NCI-H748 treated with DMSO at 0.1 percent for 48 hours (cell line): ENCODE measurements at places on chromosomes 11 and 22.

GRCh38 chr22:20177217-20177911 is 26.5 kb upstream of the CCDC188 start:
- DNase-seq = no peak

DNA sequence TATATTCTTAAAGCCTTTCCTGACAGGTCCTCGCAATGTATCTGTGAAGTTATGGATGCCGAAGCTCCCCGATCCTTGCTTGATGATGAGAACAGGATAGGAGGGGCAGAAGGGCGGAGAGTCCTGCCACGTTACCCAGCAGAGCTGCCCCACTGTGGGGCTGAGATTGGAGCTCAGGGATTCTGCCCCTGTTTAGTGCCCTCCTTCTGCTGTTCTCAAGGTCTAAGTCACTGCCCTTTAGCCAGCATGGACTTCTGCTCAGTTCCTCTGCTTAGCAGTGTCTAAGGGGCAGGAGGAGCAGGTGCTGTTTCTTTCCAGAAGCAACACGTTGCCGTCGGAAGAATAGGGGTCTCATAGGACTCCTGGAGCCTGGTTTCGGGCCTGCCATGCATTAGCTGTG is 164.2 kb upstream of the B3GAT1 start:
- no peak for DNase-seq

GRCh38 chr11:111836721-111837120 is 34.7 kb downstream of the ALG9 start:
- no peak for DNase-seq

DNA sequence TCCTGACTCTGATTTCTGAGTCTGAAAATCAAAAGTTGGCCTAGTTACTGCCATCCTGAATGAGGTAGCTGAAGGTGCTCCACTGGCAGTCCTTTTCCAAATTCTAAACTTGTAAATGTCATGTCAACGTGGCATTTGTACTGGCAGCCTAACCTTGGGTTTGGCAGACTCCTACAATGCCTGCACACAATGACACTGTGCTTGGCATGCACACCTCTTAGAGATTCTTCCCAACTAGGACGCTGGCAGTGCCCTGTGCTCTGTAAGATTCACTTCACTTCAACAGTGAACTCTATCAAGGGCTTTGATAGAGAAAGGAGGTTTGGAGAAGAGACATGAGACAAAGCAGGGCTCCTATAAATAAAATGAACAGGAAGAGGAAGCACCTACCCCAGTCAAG is 21.9 kb upstream of the PPP2R1B start:
- DNase-seq = no peak

- DNase-seq = no peak
Measured at GRCh38 chr11:133708547-133709051, 136.7 kb downstream of the SPATA19 start.

DNA sequence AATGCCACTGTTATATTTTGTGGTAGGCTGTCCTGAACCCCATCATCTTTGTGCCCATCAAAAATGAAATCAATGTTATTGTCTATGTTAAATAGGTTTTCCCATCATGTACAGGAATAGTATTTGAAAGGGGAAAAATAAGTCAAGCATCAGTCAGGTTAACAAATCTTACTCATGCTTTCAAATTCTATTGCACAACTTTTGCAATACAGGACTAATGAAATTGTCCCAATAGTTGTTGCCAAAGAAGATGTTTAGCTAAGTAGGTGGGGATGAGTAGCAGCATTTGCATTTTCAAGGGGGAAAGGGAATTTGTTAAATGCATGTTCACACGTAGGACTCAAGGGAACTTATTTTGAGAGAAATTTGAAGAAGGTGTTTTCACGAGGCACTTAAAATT is 962.1 kb downstream of the JRKL start:
- no peak for DNase-seq

- DNase-seq = no peak
Measured at GRCh38 chr11:116885951-116886655, 48.7 kb upstream of the APOA1 start.

- no peak for DNase-seq
Measured at GRCh38 chr22:26437694-26438392, 8.8 kb downstream of the ASPHD2 start.

DNA sequence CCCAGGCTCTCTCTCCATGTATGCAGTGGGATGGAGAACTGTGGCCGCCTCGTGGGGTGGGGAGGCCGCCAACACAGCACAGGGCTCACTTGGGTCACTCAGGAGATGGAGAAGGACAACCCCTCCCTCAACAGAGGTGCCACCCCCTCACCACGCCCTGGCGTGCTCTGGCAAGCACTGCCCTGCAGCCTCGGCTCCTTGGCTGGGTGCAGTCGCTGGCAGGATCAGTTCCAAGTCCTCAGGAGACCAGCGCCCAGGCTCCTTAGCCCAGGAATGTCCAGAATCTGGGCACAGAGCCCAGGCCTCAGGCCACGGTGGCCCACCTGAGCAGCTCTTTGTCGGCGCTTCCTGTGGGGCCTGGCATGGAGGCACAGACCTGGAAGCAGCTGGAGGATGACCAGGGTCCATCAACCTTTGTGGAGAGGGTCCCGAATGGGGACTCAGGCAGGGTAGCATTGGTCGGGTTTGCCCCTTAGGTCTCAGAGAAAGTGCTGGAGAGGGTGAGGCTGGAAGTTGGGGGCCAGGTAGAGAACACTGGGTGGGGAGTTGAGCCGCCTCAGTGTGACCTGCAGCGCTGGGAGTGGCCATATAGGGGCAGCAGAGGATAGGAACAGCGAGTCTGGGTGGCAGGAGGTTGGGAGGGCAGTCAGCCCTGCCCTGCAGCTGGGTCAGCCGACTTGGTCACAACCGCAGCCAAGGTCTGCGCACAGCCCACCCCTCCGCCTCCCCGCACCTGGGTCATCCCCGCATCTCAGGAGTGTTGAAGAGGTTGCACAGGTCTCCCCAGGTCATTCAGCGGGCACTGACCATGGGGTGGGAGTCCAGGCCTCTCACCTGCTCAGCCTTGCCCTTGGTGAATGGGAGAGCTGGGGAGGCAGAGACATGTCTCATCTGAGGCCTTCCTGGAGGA is 8.2 kb downstream of the SUSD2 start:
- no peak for DNase-seq

- DNase-seq = peak; percentile 38
Measured at GRCh38 chr11:102940714-102941588, 14.6 kb downstream of the MMP13 start.

DNA sequence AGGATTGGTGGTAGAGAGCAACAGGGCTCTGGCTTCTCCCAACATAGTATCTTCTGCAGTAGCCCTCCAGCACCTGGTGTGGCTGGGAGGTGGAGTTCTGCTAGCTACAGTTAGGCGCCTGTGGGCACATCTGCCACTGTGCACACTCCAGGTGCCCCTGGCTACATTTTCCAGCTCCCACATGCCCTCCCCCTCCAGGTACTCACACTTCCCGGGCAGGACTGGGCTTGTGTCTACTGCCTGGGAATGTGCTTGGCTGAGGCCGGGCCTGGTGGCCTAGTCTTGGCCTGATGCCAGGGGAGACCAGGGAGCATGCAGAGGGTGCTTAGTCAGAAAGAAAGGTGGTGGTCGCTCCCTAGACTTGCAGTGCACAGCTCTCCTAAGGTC is 15.8 kb downstream of the PHLDB1 start:
- DNase-seq = peak; percentile 27

GRCh38 chr22:26547426-26547825 is 35.2 kb upstream of the TFIP11 start:
- no peak for DNase-seq

DNA sequence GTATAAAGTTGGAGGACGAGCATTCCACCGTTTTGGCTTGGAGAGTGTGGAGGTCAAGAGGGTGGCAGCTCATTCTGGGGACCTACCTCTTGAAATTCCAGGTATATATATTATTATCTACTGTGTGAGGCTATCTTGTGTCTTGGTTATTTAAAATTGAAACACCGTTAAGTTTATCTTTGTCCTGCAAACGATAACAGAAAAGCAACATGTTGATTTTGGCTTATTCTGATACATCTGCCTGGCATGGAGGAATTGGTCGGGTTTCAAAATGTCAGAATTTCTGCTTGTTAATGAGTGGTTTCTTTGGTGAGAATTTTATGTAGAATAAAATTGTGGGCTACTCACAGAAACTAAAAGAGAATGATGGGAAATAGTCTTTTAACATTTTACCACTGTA is 54.4 kb downstream of the SVIP start:
- no peak for DNase-seq

DNA sequence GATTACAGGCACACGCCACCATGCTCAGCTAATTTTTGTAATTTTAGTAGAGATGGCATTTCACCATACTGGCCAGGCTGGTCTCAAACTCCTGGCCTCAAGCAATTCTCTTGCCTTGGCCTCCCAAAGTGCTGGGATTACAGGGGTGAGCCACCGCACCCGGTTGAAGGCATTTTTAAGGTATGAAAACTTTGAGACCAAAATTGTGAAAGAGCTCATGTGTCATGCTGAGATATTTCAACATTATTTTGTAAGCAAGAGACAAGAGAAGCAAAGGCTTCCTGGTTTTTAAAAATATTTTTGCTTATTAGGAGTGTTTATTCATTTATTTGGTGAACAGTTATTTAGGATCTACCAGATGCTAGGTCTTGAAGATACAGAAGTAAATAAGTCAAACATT is 6.8 kb downstream of the NHERF4 start:
- no peak for DNase-seq

DNA sequence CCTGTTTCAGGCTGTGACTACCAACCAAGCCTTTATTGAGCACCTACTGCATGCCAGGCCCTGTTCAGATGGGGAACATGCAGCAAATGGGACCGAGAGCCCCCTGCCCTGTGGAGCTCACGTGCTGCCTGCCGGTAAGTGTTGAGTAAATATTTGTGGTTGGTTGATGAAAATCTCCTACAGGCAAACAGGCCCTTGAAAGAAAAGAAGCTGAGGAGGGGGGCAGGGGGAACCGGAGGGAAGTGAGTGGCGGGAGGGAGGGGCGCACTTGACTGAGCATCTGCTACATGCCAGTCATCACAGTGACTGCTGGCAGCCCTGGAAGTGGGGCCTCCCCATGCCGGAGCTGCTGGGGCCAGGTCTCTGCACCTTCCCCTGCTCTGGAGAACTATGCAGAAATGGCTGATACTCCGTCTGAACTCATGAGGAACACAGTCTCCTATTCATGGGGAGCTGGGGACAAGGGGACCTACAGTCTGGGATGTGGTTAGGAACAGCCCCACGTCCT is 34.2 kb downstream of the MACROD1 start:
- no peak for DNase-seq
